NCI-H2081 (cell line): ENCODE measurements at places on chromosomes 16 and 17.

GRCh38 chr16:3058139-3059030 lies 7.1 kb upstream of the IL32 start:
- no peak for DNase-seq

- no peak for DNase-seq
Observed at GRCh38 chr17:69188064-69188463, 40.6 kb downstream of the ABCA10 start.

DNA sequence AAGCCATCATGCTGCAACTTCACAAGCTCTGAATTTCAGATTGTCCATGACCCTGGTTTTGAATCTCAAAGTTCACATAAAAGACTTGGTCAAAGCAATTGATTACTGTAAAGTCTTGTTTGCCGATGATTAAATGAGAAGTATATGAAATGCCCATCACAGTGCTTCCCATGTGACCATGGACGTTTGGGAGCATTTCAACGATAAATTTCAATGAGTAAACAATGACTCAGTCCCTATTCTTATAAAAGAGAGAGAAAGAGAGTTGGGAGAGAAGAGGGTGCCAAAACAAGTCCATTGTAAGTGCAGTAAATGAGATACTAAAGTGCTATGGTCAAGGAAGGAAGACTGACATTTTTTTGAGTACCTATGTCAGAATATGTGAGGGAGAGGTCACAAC lies 276.9 kb downstream of the SOX9 start:
- DNase-seq = no peak

- no peak for DNase-seq
Observed at GRCh38 chr16:53895433-53895832, 191.5 kb downstream of the FTO start.

DNA sequence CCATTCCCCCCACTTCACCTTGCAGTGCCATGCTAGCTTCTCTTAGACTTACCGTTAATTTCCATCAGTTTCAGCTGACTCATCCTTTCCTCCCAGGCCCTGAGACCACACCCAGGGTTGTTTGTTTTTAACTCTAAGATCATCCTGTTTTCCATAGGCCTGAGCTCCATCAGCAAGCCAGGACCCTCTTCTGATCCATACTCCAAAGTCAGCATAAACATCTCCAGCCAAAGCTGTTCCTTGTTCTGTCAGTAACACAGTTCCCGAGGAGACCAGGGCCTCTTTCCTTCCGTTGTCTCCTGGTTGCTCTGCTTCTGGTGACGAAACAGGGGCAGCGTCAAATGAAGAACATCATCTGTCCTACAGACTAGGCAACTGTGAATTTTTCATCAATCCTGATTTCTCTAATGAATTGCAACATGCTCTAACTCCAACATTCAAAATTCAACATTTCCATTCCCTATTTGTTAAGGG lies 83.8 kb upstream of the HNF1B start:
- no peak for DNase-seq

DNA sequence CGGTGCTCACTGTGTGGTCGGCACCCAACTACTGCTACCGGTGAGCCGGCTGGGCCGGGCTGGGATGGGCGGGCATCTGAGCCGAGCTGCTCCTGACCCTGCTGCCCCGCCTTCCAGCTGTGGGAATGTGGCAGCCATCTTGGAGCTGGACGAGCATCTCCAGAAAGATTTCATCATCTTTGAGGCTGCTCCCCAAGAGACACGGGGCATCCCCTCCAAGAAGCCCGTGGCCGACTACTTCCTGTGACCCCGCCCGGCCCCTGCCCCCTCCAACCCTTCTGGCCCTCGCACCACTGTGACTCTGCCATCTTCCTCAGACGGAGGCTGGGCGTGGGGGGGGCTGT lies 6.9 kb downstream of the TBX6 start:
- no peak for DNase-seq

- DNase-seq = no peak
Observed at GRCh38 chr17:47423406-47424295, 99.9 kb downstream of the EFCAB13 start.

DNA sequence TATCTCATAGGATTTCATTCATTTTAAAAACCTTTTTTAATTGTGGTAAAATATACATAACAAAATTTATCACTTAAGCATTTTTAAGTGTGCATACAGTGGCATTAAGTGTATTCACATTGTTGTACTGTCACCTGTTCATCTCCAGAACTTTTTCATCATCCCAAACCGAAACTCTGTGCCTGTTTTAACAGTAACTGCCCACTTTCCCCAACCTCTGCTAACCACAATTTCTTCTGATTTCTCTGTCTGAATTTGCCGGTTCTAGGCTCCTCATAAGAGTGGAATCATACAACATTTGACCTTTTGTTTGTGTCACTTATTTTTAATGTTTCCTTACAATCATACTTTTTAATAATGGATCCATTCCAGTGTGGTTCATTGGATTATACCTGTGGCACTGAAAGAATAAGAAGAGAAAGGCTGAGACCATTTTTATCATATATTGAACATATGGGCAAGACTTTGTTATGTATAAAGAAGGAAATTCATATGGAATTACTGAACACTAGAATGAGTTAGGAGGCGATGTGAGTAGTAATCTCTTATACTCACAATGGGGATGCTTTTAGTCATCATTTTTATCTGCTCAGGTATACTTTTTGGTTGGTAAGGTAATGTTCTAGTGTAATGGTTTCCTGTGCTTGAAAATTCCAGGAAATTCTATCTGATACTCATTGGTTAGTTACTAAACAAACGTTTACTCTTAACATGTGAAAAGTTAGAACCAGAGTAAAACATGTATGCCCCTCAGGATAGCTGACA lies 10.8 kb downstream of the CYLD start:
- DNase-seq = no peak

- peak; percentile 88 for DNase-seq
Observed at GRCh38 chr17:64343833-64344637, 46.6 kb downstream of the PECAM1 start.

GRCh38 chr17:74325376-74325742 lies 667 bp upstream of the KIF19 start:
- no peak for DNase-seq

- peak; percentile 50 for DNase-seq
Observed at GRCh38 chr17:67157732-67158639, 87.0 kb downstream of the HELZ start.

GRCh38 chr17:44004077-44004760 lies at the start of gene NAGS:
TSS of gene NAGS (plus strand) at chr17:44004622. CDS start at chr17:44004664, 42 bp downstream.
- no peak for DNase-seq

DNA sequence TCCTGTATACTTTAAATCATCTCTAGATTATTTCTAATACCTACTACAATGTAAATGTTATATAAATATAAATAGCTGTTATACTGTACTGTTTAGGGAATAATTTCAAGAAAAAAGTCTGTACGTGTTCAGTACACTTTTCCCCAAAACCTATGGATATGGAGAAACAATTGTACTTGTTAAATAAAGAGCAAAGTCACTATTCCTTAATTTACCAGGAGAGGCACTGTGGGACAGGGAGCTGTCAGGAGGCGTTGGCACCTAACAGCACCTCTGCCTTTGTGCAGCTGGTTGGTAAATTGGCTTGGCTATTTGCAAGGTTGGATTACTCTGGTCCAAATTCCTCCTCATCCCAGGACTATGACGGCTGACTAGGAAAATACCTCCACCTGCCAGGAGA lies 28.0 kb downstream of the CRHR1 start:
- peak; percentile 13 for DNase-seq

- DNase-seq = no peak
Observed at GRCh38 chr17:28925912-28926365, 23.1 kb upstream of the DHRS13 start.

- peak; percentile 80 for DNase-seq
Observed at GRCh38 chr17:74176546-74177001, 26.9 kb upstream of the RPL38 start.

DNA sequence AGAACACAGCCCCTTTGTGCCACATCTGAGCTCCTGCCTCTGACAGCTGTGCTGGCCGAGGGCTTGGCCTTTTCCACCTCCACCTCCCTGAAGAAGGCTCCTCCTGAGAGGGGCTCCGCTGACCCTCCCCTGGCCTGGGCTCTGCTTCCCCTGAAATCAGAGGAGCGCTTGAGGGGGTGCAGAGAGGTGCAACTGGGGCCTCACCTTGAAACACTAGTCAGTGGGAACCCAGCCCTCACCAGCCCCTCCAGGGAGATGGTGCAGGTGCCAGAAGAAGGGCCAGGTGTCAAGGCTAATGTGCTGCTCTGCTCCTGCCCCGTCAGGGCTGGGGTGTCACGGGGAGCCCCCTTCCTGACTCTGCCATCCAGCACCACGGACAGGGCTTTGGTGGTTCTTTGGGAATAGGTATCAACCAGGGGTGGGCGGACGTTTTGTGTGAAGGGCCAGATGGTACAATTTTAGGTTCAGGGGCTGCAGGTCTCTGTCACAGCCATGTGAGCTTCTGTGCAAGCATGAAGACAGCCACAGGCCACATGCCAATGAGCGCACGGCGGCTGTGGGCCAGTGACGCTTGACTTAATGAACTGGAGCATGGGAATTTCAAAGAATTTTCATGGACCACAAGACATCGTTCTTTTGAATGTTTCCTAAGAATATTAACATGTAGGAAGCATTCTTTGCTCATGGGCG lies 2.1 kb upstream of the ZG16B start:
- no peak for DNase-seq

DNA sequence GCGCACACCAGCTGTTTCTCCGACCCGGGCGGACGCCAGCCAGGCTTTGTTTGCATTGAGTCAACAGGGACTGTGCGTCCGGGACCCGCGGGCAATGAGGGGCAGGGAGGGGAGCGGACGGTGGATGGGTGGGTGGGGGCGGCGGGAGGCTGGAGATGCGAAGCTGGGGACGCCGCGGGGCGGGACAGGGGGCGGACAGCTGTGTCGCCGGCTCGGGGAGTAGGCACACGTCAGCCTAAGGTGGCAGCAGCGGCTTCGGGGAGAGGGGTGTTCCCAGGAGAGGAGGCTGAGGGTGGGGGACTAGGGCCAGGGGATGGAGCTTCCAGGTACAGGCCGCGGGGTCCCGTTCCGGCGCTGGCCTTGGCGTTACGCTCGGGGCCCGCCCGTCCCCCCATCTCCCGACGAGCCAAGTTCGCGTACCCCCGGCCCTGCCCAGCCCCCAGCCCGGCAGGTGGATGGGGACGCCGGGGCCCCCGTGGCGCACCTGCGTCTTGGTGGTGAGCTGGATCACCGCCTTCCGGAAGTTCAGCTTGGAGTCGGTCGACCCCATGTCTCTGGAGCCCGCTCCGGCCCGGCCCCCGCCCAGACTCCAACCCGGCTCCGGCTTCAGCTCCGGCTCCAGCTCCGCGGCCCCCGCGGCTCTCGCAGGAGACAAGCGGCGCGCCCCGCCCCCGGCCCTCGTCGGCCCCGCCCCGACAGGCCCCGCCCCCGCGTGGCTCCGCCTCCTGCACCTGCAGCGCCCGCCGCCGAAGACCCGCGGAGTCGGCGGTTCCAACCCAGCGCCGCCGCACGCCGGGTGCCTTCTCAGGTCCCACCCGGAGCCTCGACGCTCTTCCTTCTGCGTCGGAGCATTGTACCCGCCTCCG lies at the start of gene HID1:
Gene HID1, minus strand, starts transcription at position 653 of the 866 bp plus-strand sequence. Its CDS starts 103 bp downstream, at position 550.
- peak; percentile 75 for DNase-seq

- no peak for DNase-seq
Observed at GRCh38 chr16:31860508-31860907, 13.1 kb upstream of the ZNF267 start.

DNA sequence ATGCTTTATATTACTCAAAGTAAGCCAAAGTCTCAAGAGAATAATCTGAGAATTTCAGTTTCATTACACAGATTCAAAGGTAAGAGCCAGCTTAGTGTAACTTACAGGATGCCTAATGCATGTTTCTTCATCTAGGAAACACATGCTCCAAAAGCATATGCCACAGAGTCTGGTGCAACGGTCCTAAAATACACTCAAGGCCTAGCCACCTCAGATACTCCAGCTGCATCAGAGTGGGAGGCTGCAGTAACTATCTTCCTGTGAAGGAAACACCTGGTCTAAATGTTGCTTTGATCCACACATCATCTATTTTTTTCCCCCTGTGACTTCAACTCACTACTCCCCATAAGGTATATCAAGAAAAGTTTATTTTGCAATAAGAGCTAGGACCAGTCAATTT lies 51.6 kb upstream of the CORO6 start:
- no peak for DNase-seq

DNA sequence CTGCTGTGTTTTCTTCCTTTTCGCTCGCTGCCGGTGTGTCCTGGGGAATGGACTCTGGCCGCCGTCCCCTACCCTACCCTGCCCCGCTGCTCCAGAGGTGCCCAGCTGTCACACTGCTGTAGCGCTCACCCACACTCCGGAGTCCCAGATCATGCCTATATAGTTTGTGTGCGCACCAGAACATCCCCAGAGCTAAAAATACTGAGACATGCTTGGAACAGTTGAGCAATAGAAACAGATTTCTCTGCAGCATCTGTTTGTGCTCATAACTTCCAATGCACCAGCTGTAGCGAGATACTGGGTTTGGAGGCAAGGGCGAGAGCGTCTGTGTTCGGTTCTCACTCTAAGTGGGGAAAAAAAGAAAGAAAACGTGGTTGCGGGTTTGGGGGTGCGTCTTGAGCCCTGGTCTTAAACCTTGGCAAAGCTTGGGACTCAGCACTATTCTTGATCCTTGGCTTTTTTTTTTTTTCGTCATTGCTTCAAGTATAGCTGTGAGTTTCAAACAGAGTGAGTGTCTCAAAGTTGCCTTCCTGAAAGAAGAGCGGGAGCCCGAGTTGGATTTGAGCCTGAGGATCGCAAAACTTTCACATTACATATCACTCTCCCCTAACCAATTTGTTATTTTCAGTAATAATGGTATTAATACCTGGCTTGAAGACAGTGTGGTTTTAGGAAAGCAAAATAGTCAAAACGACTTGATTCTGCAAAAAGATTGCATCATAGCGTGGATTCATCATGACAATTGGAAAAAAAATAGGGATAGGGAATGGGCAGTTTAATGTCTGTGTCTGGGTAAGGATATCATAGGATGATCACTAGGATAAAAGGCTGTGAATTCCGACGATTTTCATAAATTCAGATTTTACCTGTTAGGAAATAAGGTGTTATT lies 621 bp downstream of the KCNJ2 start:
- no peak for DNase-seq

DNA sequence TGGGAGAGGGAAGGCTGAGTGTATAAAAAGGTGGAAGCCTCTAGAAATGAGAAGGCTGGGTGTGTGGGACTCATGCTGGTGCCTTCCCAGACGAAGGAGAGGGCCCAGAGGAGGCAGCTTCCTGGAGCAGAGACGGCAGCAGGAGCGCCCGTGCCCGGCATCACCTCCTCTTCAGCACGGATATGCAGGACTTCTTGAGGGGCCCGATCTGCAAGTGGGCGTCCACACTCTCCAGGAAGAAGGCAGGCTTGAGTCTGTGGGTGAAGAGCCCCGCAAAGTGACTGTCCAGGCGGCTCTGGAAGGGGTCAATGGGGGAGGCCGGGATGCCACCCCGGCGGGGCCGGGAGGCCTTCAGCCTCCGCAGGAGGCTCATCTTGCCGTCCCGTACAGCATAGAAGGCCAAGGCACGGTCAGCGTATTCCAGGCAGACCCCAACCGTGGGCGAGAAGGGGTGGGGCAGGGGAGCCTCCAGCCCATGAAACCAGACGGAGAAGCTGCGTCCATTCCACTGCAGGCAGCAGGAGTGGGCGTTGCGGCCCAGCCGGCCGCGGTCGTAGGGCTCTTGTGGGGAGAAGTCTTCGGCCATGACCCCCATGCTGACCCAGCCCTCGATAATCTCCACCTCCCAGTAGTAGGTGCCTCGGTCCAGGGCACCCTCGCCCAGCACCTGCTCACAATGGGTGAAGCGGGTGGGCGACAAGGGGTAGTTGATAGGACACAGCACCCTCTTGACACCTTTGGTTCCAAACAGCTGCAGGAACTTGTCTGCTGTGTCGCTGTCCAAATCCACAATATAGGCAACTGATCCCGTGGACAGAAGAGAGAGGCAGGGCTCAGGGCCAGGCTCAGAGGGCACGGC lies 3.8 kb downstream of the TRIM47 start:
- DNase-seq = no peak

GRCh38 chr17:6421700-6422604 lies 13.0 kb downstream of the AIPL1 start:
- peak; percentile 42 for DNase-seq

- no peak for DNase-seq
Observed at GRCh38 chr16:66262253-66263167, 104.0 kb upstream of the CDH5 start.
